ENCODE measurements at places on chromosomes 2 and 18.

- no peak for DNase-seq
Measured at GRCh38 chr2:188293601-188294351, 2.1 kb downstream of the GULP1 start.

GRCh38 chr2:14910654-14911053 lies 278.1 kb downstream of the LRATD1 start:
- no peak for DNase-seq

- DNase-seq, result no peak
Measured at GRCh38 chr2:9318461-9319337, 104.6 kb downstream of the ITGB1BP1 start.

- DNase-seq, result no peak
Measured at GRCh38 chr18:49618742-49619681, 57.2 kb downstream of the LIPG start.

DNA sequence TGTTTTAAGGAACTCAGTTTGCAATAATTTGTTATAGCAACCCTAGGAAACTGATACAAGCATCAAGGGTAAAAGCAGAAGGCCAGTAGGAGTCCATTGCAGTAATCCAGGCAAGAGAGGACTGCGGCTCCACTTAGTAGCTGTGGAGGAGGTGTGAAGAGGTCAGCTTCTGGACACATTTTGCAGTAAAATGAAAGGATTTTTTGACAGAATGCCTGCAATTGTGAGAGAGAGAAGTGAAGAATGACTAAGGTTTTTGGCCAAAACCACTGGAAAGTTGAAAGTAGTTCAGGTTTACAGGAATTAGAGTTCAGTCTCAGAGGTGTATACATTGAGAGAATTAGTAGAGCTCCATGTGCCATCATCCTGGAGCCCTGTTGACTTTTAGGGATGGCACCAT lies 129.5 kb downstream of the RHBDD1 start:
- no peak for DNase-seq

DNA sequence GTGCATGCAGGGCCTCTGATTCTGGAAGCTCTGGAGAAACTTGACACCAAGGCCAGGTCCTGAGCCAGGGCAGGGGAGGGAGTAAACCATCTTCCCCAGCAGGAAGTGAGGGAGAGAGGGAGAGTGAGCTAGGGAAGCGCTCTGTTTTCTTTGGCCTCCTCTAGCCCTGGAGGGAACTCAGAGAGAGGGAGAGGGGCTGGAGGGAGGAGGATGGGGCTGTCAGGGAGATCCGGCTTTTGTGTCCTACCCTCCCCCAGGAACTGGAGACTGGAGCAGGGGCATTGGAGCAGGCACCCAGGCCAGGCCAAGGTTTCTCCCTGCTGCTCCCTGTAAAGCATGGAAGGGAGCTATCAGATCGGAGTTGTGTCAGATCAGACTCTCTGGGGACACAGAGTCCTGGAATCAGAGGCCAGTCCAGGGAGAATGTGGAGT lies 22.7 kb upstream of the PKDCC start:
- no peak for DNase-seq

DNA sequence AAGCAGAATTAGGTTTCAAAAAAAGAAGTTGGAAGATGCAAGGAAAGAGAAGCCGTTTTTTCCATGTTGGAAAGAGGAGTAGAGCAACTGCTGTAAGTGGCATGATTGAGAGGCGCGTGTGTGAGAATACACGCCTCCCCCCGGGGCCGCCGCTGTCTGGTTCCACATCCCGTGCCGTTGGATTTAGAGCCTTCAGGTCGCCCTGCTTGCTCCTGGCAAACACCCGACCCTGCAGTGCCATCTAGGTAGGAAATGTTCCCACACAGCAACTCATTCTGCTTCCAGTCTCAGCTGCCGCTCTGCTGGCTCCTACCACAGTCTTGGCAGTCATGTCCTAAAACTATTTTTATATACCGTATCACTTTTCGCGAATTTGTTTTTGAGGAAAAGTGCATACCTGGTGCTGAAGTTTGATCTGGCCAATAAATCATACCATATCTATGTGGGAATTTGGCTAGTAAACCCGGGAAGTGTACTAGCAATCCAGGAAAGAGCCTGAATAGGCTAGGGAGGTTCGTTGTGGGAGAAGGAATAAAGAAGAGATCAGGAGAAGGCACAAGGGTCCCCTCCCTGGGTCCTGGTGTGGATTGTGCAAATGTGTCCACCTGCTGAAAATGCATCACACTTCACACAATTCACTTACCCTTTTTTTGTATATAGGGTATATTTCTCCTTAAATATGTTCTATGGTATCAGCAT lies 372.7 kb downstream of the FBXO15 start:
- DNase-seq, result no peak

GRCh38 chr2:232997749-232998665 lies 15.0 kb downstream of the NGEF start:
- DNase-seq, result no peak

GRCh38 chr2:82283075-82283474 lies 1978.5 kb upstream of the LRRTM1 start:
- no peak for DNase-seq

All from GM06990 (cell line).